ENCODE measurements at places on chromosomes 11 and 22.

- peak; percentile 58 for DNase-seq
These were observed 637 bp downstream of the DRD2 start for GRCh38 chr11:113474362-113475159.

DNA sequence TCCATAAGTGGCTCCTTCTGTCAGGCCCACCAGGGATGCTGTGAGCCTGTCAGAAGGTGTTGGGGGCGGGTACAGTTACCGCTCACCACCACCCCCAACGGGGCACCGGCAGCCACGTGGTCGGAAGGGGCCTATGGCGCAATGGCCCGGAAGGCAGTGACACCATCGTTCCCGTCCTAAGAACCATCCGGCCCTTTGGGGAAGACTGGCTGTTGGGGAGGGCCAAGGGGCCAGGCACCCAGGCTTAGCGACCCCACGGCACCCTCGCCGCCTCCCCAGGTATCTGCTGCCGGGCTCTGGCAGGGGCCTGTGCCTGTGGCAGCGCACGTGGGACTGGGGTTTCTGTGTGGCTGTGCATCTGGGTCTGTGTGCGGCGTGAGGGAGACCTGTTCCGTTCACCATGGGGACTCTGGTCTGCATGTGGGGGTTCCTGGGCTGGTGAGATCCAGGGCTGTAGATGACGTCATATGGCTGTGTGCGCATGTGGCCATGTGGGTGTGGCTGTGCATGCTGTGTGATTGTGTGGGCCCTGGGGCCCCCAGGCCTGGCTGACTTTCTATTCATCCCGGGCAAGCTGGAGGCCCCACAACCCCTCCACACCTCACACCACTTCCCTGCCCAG lies 717 bp downstream of the OSM start:
- DNase-seq = peak; percentile 69

- peak; percentile 46 for DNase-seq
These were observed 30.9 kb upstream of the CSNK1E start for GRCh38 chr22:38347944-38348750.

DNA sequence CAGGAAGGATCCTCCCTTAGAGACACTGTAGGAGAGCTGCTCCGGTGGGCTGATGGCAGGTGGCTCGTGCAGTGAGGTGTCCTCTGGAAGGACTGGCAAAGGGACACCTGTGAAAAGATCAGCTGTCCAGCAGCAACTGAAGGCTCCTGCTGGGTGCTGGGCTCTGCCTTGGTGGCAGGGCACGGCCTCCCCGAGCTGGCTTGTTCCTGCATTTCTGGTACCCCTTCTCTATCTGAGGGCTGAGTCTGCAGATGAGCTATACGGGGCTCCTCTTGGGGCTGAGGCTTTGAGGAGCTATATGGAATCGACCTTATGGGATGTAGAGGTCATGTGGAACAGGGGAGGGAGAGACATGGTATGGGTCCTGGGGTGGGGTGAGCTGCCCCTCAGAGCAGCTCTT lies 875.8 kb downstream of the BRD1 start:
- no peak for DNase-seq

GRCh38 chr11:78265326-78265725 lies 76.6 kb downstream of the USP35 start:
- no peak for DNase-seq

- DNase-seq = no peak
These were observed 116.0 kb upstream of the DDI1 start for GRCh38 chr11:103920449-103920848.

GRCh38 chr11:113974741-113975470 lies at the start of gene HTR3A:
Gene HTR3A (plus strand): TSS chr11:113975108. CDS start chr11:113975326, 218 bp downstream.
- no peak for DNase-seq

DNA sequence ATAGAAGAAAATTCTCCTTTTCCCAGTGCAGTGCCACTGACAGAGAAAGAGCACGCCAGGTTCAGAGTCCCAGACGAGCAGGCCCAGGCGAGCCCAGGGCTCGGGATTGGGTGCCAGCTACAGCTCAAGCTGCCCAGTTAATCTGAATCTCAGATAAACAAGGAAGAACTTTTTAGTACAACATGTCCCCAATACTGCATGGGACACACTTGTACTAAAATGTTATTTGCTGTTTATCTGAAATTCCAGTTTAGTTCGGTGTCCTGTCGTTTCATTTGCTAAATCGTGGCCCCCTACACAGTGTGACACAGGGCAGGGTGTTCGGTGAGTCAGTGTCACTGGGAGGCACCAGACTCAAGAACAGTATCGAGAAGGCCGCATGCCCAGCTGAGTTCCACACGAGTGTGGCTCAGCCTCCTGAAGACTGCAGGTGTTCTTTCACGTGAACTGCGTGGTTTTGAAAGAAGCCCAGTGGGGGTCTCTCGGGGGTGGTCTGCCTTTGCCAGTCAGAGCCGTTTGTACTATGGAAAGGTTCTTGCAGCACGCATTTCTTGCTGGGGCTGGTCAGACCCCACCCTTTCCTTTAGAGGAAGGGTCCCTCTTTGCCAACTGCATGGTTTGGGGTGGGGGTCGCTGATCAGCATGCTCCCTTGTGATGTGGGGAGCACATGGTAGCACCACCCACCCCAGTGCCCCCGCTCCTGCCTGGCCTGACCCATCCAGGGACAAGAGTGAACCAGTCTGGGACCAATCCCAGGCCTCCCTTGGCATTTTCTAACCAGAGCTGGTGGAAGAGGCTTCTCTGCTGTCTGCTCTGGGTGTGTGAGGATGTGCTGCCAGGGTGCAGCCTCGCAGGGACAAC lies 115.6 kb upstream of the B3GAT1 start:
- DNase-seq = no peak

DNA sequence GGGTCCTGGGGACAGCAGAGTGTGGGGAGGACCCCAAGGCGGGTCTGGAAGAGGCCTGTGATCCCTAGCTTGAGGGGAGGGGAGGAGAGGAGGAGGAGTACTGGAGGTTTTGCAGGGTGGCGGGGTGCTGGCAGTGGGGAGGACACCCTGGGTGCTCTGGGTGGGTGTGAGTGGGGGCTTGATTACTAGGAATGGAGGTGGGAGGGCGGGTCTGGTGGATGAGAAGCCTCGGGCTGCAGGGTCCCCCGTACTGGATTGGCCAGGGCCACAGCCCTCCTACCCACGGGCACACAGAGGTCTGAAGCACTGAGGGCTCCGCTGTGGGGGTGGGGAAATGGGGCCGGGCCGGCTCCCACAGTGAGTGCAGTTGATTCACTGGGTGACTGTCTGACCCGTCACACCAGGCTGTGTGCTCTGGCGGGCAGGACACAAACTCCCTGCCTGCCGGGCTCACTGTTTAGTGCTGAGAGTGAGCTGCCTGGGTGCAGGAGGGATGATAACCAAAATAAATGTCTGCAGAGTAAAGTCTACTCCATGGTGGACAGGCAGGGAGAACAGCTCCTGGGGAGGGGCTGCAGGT lies 114.2 kb downstream of the CACNA1I start:
- DNase-seq = no peak

DNA sequence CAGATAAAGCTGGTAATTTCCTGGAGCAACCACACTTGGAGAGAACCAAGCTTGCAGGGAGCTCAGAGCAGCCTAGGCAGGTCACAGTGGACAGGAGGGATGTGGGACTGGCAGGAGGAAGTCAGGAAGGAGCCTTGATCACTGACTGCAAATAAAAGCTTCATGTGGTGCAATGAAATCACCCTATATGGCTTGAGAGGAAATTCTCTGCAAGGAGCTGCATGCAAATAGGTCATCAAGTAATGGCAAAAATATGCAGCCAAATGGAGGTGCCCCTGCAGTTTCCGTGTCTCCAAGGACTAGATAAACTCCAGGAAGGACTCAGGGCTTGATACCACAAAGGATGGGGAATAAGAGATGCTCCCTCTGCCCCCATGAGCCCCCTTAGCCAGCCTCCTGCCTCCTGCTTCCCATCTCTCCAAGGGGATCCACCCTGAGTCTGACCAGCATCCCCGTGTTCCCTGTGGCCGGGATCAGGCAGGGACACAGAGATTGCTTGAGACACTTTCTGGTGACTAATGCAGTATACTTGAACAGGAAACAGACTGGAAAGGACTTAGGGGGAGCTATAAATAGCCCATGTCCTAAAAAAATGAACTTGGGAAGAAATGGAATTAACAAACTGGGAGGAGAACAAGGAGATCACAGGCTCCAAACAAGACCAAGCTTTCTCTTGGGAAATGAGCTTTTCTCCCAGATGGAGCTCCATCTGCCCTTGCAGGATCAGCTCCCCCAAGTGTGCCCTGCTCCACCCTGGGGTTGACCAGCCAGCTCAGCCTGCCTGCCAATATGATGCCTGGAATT lies 23.9 kb upstream of the MICAL2 start:
- peak; percentile 50 for DNase-seq

- DNase-seq = peak; percentile 53
These were observed 54.1 kb downstream of the MCAM start for GRCh38 chr11:119262668-119263351.

DNA sequence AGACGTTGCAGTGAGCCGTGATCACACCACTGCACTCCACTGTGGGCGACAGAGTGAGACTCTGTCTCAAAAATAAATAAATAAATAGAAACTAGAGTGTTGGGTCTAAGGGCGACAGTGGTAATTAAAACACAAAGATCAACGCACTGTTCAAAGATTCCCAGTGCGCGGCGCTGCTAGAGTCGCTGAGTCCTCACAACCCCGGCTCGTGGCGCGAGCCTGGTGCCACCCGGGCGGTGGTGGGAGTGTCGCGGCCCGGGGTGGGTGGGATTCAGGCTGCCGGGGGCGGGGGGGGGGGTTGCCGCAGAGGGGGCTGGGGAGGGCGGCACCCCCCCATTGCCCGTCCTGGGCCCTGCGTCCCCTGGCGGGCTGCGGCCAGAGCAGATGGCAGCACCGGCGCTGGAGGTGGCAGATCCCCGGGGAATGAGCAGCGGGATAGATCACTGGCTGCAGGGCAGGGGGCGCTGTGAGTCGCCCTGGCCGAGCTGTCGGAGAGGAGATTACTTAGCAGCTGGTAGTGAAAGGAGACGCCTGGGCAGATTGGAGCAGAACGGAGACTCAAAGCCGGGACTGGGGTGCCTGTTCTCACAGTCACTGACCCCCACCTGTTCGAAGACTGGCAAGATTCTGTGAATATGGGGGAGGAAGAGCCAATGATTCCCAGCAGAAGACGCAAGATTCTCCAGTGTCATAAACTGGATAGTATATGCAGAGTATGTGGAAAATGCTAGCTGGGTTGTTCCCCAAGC lies 30.2 kb upstream of the APOBEC3A start:
- DNase-seq = peak; percentile 85

DNA sequence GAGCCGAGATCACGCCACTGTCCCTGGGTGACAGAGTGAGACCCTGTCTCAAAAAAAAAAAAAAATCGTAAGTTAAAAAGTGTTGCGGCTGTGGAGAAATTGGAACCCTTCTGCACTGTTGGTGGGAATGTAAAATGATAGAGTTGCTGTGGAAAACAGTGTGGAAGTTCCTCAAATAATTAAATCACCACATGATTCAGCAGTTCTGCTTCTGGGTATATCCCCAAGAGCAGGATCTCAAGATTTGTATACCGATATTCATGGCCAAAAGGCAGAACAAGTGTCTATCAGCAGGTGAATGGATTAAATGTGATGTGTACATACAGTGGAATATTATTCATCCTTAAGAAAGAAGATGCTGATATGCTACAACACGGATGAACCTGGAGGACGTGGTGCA lies 3.8 kb downstream of the SELENOO start:
- peak; percentile 60 for DNase-seq

DNA sequence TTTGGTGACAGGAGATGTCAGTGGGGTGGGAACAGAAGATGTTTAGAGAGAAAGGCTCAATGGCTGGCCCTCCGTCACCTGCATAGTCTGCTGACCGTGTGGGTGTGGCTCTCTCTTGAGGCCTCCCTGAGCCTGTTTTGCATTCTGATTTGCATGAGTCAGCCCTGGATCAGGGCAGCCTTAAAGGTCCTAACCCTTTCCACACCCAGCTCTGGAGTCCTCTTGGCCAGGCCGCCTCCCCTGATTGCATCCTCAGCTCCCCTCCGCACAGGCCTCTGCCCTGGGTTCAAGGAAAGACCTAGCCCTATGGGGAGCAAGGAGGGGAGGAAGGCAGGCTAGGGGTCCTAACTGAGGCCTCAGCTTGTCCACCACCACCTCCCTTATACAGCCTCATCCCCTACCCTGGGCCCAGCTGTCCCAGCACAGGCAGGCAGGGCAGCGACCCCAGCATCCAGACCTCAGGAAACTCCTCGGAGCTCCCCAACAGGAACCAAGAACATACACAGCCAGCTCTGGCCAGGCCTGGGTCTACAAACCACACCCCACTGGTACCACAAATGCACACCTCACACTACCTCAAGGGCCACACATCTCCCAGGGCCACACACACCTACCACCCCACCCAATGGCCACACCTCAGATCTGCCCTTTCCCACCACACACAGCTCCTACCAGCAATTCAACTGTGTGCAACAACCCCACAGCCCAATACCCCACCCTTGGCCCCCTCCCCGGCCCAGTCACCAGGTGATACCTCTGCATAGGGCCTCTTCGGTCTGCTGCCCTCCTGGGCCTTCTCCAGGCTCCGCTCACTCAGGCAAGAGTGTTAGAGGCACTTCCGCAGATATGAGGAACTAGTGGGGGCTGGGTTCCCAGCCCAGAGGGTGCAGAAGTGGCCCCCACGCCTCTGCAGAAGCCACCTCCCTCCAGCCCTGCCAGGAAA lies 13.7 kb downstream of the ARAP1 start:
- DNase-seq = peak; percentile 90

DNA sequence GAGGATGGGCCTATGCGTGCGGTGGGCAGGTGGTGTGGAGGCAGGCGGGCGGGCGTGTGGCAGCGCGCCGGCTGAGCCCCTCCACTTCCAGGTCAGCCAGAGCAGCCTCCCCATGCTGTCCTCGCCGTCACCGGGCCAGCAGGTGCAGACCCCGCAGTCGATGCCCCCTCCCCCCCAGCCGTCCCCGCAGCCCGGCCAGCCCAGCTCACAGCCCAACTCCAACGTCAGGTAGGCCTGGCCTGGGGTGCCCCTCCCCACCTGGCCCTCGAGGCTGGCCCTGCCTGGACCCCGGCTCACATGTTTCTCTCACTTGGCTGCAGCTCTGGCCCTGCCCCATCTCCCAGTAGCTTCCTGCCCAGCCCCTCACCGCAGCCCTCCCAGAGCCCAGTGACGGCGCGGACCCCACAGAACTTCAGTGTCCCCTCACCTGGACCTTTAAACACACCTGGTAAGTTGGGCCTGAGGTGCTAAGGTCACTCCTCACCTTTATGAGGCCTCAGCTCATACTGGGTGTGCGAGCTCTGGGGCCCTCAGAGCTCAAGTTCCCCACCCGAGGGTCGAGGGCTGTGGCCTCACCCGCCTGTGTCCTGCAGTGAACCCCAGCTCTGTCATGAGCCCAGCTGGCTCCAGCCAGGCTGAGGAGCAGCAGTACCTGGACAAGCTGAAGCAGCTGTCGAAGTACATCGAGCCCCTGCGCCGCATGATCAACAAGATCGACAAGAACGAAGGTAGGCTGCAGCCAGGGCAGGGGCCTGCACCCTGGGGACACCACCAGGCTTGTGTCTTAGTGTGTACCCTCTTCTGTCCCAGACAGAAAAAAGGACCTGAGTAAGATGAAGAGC lies 75.3 kb downstream of the MED15 start:
- DNase-seq = no peak

- peak; percentile 61 for DNase-seq
These were observed 109.8 kb downstream of the BCR start for GRCh38 chr22:23289851-23290724.

- no peak for DNase-seq
These were observed 24.9 kb upstream of the PACSIN2 start for GRCh38 chr22:43039800-43040199.

- no peak for DNase-seq
These were observed 61.8 kb downstream of the SNX19 start for GRCh38 chr11:130854483-130854882.

- peak; percentile 87 for DNase-seq
These were observed 20.1 kb downstream of the TSSC4 start for GRCh38 chr11:2420502-2421225.
